Brain (organoid and tissue), 16 donors: ENCODE measurements at places on chromosomes 16 and 17.

- no peak for DNase-seq
These were observed 2.2 kb downstream of the TMEM235 start for GRCh38 chr17:78233678-78234077.

- DNase-seq = peak; percentile 51
These were observed at the start of gene IRX3 for GRCh38 chr16:54286366-54287130. TSS of gene IRX3 (minus strand) at chr16:54286787. CDS start at chr16:54286050, 737 bp downstream.

DNA sequence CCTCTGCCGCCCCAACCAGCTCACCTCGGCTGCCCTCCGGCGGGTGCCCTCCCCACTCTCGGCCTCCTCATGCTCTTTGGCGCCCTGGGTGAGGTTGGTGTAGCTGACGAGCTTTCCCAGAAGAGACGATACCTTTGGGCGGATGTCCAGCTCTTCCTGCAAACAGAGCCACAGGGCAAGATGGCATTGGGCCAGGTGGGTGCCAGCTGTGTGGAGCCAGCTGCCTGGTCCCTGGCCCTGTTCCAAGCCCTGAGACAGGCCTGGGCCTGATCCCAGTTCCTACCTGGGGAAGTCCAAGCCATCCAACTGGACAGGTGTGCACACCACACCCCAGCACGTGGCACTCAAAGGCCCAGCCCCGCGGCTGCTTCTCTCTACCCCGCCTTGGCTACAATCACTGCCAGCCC, 6.9 kb downstream of the SLC12A4 start:
- DNase-seq = no peak

GRCh38 chr17:19531780-19532501, 1.7 kb upstream of the SLC47A1 start:
- DNase-seq = no peak

DNA sequence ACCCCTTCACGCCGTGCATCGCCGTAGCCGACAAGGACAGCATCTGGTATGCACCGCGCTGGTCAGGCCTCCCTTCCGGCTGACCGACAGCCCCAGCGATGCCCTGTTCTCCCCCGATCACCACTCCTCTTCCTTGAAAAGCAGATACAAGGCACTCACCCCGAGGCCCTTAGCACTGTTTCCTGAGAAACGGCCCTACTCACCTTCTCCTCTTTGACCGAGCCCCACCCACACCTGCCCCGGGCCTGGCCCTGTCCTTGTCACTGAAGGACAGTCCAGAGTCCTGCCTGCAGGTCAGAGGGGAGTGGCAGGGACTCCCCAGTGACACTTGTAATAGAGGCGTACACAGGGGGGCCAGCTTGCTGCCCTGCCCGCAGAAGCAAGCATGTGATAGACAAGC, 45.9 kb upstream of the CHMP6 start:
- DNase-seq = no peak

DNA sequence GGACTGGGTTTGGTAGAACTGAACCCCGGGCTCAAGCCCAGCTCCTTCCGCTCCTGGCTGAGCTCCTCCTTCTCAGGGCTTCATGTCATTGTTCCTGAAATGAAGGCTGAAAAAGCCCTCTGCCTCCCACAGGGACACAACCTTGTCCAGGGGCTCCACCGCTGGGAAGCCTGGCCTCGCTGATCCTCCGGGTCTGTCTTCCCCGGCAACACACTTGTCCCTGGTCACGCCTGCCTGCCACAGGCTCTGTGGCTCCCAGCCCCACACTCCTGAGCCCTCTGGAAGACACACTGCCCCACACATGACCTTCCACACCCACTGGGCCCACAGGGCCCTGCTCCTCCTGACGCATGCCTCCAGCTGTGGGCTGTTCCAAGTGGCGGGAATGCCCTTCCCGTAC, 18.0 kb upstream of the ZC3H18 start:
- DNase-seq = no peak

DNA sequence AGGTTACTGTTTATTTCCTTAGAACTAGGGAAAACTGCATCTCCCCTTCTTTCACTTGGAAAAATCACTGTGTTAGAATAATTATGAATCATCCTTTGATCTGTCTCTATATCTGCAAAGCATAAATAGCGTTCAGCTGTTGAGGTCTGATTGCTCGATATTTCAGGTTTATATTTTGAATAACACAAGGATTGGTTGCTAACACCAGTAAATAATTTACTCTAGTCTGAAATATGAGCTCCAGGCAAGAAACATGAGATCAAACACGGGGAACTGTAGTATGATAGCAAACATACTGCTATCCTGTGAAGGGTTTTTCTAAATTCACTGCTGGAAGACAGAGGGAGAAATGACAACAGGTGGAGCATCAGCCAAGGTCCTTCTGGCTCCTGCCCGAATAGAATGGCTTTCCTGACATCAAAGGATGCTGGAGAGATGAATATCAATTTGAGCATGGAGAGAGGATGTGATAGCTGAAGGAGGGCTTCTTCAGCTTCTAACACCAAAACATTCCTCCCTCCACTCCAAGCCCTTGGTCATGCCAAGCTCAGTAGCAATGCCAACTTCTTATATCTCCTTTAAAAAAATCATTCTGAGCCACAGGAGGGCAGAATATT, 450.3 kb downstream of the SHISA9 start:
- DNase-seq = no peak

- DNase-seq = no peak
These were observed 46.5 kb downstream of the NT5M start for GRCh38 chr17:17349724-17350106.

DNA sequence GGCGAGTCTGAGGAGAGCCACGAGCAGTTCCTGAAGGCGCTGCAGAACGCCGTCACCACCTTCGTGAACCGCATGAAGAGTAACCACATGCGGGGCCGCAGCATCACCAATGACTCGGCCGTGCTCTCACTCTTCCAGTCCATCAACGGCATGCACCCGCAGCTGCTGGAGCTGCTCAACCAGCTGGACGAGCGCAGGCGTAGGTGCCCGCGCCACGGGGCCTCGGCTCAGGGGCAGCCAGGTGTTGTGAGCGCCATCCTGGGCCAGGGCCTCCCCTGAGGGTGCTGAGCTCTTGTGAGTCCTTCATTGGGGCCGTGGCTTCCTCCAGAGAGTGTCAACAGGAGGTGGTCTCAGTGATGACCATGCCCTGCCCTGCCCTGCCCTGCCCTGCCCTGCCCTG, 7.4 kb upstream of the MRPL12 start:
- no peak for DNase-seq

DNA sequence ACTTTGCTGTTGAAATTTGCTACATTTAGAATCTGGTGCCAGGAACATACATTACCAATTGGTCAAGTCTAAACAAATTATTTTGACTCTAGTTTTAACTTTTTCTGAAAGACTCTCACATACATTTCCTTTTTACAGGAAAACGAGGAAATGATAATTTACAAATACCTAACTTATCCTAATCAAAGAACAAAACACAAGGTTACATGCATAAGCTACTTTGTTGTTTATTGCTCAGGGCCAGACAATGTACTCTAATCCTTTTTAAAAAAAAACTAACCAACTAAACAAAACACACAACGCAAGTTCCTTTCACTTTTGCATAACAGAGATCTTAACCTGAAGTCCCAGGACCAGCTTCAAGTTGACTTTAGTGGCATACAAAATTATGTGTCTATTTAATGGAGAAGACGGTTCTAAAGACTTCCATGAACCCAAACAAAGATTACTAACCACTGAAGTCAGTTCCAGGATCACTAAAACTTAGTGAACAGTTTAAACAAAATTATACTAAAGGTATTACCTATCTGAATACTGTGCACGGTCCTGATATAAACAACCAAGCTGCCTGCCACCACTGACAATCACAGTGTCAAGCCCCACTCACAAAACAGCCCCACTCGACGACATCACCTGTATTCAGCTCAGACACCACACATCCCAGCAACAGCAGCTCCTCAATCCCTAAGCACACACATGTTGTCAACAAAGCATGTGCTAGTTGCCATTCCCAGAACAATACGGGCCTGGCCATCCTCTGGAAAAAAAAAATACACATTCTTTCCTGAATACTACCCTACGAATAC, 1.9 kb downstream of the ZNF652 start:
- no peak for DNase-seq

- no peak for DNase-seq
These were observed 44.7 kb downstream of the PSME3IP1 start for GRCh38 chr16:57140931-57141668.

GRCh38 chr17:76866203-76866602, 2.0 kb upstream of the MGAT5B start:
- DNase-seq = no peak

DNA sequence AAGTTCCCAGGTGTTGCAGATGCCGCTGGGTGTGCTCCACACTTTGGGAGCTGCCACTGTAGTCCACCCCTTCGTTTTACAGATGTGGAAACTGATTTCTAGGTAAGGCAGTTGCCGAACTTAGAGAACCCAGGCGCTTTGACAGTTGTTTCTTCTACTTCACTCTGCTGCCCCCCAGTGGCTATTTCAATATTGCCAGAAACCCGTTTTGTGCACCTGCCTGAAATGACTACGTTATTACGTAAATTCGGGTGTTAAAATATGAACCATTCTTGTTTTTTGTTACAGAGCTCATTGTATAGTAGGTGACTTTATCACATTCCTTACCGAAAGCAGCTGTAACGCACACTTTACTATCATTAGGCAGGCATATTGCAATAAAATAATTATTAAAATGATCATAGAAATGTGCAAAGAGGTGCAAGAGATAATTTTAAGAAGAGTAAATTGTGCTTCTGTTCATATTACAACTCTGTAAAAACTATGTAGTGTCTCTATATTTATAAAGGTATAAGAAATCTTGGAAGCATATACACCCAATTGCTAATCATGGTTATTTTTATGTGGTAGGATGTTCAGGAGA, 44.9 kb downstream of the OTOA start:
- DNase-seq = peak; percentile 62

- no peak for DNase-seq
These were observed 77.6 kb downstream of the EMP2 start for GRCh38 chr16:10502776-10503175.

- peak; percentile 42 for DNase-seq
These were observed 76.2 kb downstream of the RAB11FIP4 start for GRCh38 chr17:31467502-31468256.
